Renal cortex interstitium (tissue), 15 donors: ENCODE measurements at places on chromosomes 7 and 10. TPM values are rescaled to one million over a fixed set of nuclear protein-coding genes. Genes with fewer than 3 reads are reported as not detected.

- DNase-seq: no peak
These were observed 240.4 kb upstream of the RHOBTB1 start for GRCh38 chr10:61184429-61184828.

- no peak for DNase-seq
These were observed 78.7 kb upstream of the CXCL12 start for GRCh38 chr10:44463511-44464121.

GRCh38 chr10:33803248-33803647 is 468.8 kb upstream of the NRP1 start:
- DNase-seq: no peak

GRCh38 chr7:109549471-109550193 is 980.0 kb downstream of the DNAJB9 start:
- no peak for DNase-seq

DNA sequence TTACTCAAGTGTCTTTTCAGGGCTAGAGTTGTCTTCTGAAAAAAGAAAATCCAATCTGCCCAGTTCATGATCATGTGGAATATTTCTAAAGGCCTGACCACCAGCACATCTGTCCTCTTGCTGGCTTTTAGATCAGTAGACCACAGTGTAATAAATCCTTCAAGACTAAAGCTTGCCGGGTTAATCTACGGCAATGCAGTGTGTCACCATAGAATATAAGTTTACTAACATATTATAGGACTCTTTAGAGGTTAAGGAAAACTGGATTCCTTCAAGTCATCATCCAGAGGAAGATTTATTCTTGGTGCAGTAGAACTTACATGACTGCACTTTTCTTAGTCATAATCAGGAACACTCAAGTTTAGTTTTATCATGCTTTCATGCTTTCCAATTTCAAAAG is 349.5 kb downstream of the SEMA3D start:
- no peak for DNase-seq

GRCh38 chr10:11227103-11227502 is 209.4 kb downstream of the CELF2 start:
- no peak for DNase-seq

DNA sequence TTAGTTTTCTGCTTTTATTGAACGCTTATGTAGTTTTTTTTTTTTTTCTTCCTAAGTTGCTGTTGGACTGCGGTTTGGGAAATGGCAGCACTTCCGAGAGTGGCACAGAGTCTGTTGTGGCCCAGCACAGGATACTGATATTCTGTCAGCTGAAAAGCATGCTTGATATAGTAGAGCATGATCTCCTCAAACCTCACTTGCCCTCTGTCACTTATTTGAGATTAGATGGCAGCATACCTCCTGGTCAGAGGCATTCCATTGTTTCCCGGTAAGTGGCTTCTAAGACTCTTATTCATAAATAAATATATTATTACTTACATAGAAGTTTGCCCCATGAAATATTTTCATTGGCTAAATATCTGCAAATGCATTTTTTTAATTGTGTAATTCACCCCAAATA is 101.1 kb downstream of the BTAF1 start:
- no peak for DNase-seq

DNA sequence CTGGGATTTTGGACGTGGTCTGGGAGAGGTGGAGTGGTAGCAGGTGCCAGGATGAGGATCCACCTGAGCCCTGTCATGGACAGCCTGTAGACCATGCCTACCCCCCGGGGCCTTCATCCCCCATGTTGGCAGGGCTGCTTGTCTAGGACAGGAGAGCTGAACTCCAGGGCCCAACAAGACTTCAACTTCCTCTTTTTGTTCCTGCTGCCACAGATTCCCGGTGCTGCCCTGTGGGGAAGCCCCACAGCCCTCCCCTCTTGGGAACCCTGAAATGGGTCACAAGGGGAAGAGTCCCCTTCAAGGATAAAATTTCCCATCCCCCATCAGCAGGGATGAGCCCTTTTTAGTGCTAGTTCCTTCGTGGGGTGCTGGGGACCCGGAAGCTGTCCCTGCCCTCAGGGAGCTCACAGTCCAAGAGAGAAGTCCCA is 1.3 kb upstream of the CUEDC2 start:
- no peak for DNase-seq

GRCh38 chr10:94591461-94592205 is 46.0 kb downstream of the HELLS start:
- DNase-seq: no peak

- DNase-seq: peak; percentile 49
These were observed 233.6 kb downstream of the SNX13 start for GRCh38 chr7:17706734-17707133.

DNA sequence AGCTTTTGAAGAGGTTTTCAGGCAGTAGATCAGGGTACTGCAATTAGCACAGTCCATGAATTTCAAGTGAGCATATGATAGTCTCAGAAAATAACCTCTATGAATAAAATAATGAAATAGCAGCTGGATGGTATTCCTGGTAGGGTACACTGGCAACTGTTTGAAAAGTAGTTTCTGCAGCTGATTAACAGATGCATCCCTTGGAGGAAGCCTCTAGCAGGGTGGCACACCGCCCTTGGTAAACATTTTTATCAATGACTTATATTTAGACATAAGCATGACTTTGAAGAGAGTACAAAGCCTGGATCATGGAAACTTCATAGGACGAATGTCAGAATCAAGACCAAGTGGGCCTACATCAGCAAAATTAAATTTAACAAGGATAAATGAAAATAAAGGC is 26.8 kb downstream of the WNT16 start:
- DNase-seq: no peak

DNA sequence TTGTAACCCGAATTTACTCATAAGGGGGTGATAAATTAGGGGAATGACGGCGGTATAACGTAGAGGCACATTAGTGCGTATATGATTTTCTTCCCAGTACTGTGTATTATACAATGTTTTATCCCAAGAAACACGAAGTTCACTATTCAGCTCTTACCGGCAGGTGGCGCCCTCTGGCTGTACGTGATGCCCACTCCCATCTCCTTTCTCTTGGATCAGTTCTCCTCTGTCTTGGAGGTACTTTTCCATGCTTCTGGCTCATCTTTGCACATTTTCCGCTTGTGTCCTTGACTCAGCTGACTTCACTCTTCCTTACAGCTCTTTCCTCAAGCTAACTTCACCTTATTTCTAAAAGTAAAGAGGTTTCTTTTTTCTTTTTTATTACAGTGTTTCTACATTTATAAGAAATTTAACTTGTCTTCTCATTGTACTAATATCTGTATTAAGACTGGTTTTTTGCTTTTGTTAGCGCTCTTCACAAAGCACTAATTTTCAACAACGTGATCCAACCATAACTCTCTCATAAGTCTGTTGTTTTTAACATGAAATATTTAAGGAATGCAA is 21.3 kb downstream of the TMEM176B start:
- DNase-seq: peak; percentile 62

DNA sequence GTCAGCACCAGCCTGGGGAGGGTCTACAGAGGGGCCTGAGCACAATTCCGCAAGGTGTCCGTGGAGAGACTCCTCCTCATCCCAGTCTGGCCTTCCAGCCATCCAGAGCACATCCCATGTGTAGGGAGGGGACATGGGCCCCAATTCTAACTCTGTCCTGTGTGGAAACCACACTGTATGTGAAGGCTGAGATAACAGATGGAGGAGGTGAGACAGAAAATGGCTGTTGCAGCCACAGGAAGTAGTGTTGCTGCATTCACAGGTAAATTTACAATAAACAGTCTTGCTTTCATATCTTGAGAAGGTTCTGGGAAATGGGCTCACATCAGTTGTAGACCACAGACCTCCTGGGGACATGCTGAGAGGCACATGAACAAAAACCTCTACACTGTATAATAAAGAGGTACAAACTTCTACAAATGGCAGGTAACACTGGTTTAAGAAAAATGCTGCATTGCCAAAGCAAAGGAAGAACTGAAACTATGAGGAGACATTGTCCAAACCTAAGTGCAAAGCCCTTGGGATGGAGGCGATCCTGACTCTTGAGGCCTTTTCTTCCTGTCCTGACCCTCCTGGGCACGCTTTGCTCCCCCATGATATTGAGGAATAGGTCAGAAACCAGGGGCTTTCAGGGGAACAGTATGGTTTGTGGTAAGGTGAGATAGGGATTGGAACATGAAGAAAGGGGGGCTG is 21.6 kb upstream of the GIMAP2 start:
- DNase-seq: no peak

DNA sequence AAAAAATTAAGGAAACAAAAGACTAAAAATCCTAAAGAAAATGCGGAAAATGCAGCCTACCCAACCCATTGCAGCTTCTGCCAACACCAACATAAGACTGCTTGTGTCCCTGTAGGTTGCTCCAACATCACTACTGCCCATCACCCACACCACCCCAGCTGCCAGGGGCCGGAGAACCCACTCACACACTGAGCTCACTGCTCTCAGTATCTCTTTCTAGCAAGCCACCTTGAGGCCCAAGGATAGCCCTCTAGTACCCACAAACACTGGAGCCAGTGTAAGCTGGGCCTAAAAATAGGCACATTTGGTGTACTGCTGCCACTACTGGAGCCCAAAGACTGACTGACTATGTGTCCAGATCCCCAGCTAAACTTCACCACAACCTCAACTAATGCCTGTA is 67.3 kb downstream of the MEST start:
- DNase-seq: no peak

Gene POLR3A
- polyA plus RNA-seq: 18.4 TPM

Gene UNCX
- polyA plus RNA-seq: 12.6 TPM

Gene CNNM2
- 11.4 TPM for polyA plus RNA-seq

Gene GPNMB
- 21.4 TPM for polyA plus RNA-seq

Gene VSIR
- 10.3 TPM for polyA plus RNA-seq

Gene FAM237B
- 0.68 TPM for polyA plus RNA-seq

Gene INSYN2A
- polyA plus RNA-seq: 3.7 TPM
